Activated CD4-positive, alpha-beta T cell treated with anti-CD3 and anti-CD28 coated beads, Interleukin-2, amount 10 ng/mL, durations not matched to agents 24 days and 14 days (primary cell): ENCODE measurements at places on chromosomes 1 and 21. TPM values are rescaled to one million over a fixed set of nuclear protein-coding genes. Genes with fewer than 3 reads are reported as not detected.

DNA sequence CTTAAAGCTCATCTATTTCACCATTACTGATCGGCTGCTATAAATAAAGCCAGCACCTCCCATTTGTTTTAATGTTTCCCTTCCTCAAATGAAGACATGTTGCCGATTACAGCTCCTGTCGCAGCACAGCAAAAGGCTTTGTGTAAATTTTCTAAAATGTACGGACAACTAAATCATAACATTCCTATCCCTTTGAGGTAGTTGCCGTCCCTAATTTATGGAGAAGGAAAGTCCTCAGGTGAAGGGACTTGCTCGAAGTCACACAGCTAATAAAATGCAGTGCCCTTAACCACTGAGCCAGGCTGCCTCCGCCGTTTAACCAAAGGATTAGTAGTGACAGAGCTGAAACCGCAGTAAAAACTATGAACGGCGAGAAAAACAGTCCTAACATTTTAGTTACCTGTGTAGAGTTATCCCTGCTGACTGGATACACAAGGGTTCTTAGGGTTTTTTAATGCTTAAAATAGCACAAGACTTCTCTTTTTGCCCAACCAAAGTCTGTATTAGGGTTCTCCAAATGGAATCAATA lies 871 bp downstream of the PINK1 start:
- peaks cover 1% of the 10 kb centered on the region for H3K36me3 ChIP-seq
- H3K27ac ChIP-seq, result peak overlapping the region; percentile 60
- peak overlapping the region; percentile 85 for H3K4me3 ChIP-seq
- H3K4me1 ChIP-seq, result peaks cover 7% of the 10 kb centered on the region

- H3K36me3 ChIP-seq, result peaks cover 14% of the 10 kb centered on the region
- peaks cover 42% of the 10 kb centered on the region for H3K4me1 ChIP-seq
- peak; percentile 73 for DNase-seq
- peak overlapping the region; percentile 42 for H3K4me3 ChIP-seq
- H3K27ac ChIP-seq, result peak overlapping the region; percentile 50
- H3K27me3 ChIP-seq, result no peaks in the 10 kb centered on the region
Observed at GRCh38 chr1:116942344-116942743, 32.6 kb downstream of the PTGFRN start.

DNA sequence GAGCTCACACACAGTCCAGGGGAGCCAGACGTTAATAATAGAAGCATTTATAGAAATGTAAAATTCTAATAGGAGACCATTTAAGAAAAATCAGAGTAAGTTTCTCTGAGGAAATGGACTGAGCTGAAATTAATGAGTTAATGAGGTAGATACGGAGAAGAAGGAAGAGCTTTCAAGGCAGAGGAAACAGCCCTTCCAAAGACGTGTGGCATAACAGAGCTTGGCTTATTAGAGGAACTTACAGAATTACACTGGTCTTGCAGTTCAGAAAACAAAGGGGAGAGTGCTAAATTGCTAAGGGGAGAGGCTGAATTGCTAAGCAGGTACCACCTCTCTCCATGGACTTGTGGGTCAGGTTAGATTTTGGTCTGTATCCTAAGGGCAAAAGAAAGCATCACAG lies 8.2 kb upstream of the PIGK start:
- DNase-seq, result no peak
- no peaks in the 10 kb centered on the region for H3K4me1 ChIP-seq
- H3K27me3 ChIP-seq, result no peaks in the 10 kb centered on the region
- no peaks in the 10 kb centered on the region for H3K36me3 ChIP-seq

BSND gene
- total RNA-seq, result not detected in 2 replicates

DNA sequence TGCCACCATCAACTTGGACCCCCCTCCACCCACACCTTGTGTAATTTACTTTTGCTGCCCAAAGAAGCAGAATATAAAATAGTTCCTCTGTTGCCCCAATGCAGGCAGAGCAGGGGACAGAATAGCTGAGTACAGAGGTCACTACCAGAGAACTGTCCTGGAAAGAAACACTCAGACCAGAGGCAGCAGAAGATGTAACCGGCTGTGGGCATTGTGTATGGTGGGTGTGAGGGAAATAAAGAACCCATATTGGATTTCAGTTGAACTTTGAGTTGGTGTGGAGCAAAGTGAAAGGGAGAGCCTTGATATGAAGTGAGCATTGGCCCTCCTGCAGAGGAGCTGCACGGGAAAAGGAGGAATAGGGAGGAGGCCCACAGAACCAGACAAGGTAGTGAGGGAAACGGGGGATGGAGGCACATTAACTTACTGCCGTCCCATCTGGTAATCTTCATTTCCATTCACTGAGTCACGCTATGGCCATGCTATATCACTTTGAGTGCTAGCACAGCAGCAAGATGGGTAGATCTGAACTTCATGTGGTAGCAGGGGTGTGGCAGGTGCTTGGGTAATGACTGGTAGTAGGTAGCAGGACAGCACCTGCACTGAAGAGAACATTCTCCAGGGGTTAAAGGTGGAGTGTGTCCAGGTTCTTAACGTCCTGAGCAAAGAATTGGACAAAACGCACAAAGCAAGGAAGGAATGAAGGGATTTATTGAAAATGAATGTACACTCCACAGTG lies 56.3 kb upstream of the FBXO28 start:
- H3K4me3 ChIP-seq, result no peak overlapping the region
- H3K27me3 ChIP-seq, result peaks cover 6% of the 10 kb centered on the region
- H3K36me3 ChIP-seq, result no peaks in the 10 kb centered on the region
- DNase-seq, result no peak
- H3K4me1 ChIP-seq, result peaks cover 2% of the 10 kb centered on the region

DNA sequence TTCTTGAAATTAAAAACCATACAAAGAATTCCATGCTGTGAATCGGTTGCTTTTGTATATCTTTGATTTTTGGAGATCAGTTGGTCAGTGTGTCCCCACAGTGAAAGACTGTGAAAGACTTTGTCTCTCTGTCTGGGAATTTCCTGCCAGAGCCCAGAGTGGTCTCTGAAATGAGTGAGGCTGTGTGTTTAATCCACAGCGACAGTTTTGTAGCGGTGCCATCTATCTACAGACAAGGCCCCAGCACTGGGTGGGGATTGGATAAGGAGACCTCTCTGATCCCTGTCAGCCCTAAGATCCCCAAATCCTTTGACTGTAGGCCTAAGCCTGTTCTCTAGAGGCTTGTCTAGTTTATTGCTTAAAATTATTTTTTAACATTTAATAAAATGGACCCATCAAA lies 10.3 kb downstream of the GPR25 start:
- H3K27ac ChIP-seq, result no peak overlapping the region
- peaks cover 17% of the 10 kb centered on the region for H3K4me1 ChIP-seq
- H3K36me3 ChIP-seq, result no peaks in the 10 kb centered on the region
- no peak for DNase-seq
- H3K4me3 ChIP-seq, result no peak overlapping the region

DNA sequence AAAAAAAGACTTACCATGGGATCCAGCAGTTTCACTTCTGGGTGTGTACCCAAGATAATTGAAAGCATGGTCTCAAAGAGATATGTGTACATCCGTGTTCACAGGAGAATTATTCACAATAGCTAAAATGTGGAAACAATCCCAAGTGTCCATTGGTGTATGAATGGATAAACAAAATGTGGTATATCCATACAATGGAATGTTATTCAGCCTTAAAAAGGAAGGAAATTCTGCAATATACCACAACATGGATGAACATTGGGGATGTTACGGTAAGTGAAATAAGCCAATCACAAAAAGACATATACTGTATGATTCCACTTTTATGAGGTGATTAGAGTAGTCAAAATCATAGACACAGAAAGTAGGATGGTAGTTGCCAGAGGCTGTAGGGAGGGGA lies 7.0 kb upstream of the TUT4 start:
- no peak overlapping the region for H3K27ac ChIP-seq
- no peaks in the 10 kb centered on the region for H3K4me1 ChIP-seq
- no peak for DNase-seq
- peaks cover 8% of the 10 kb centered on the region for H3K27me3 ChIP-seq
- H3K4me3 ChIP-seq, result no peak overlapping the region
- H3K36me3 ChIP-seq, result no peaks in the 10 kb centered on the region

VWA5B1 gene
- total RNA-seq, result not detected in 2 replicates

- peak overlapping the region; percentile 56 for H3K27ac ChIP-seq
- peaks cover 31% of the 10 kb centered on the region for H3K4me1 ChIP-seq
- peak overlapping the region; percentile 21 for H3K4me3 ChIP-seq
Observed at GRCh38 chr21:30717105-30717504, 1.5 kb downstream of the KRTAP21-3 start.
